ENCODE measurements at places on chromosomes 6 and 20.

DNA sequence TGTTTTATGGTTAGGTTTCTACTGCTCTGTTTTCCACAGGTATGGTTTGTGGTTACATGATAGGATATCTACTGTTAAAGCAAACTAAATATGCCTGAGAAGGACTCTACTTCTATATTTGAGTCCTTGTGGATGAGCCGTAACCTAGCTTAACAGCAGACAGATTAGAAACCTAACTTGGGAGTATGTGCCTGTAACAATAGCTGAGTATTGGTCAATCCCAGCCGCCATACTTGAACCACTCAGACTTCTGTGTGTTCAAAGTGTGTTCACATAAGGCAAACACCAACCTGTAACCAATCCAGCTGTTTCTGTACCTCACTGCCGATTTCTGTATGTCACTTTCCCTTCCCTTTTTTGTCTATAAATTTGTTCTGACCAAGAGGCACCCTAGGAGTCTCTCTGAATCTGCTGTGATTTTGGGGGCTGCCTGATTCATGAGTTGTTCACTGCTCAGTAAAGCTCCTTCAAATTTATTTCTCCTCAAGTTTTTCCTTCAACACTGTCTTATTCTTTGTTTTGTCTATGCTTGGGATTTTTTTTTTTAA, 37.1 kb downstream of the PHF3 start:
- DNase-seq = no peak

DNA sequence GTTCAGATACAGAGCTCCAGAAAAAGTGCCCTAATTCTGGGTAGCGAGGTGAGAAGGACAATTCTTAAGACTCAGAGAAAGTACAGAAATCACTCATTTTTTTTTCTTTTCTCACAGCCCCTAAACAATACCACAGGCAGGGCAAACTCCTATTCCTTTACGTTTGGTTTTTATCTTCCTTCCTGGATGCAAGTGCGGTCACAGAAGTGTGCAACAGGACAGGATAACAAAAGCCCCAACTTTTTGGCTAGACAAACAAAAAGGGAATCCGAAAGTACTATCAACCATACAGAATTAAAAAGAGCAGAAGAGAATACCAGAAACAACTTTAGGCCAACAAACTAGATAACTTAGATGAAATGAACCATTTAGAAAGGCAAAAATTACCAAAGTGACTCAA, 18.4 kb upstream of the BEND6 start:
- DNase-seq = no peak

DNA sequence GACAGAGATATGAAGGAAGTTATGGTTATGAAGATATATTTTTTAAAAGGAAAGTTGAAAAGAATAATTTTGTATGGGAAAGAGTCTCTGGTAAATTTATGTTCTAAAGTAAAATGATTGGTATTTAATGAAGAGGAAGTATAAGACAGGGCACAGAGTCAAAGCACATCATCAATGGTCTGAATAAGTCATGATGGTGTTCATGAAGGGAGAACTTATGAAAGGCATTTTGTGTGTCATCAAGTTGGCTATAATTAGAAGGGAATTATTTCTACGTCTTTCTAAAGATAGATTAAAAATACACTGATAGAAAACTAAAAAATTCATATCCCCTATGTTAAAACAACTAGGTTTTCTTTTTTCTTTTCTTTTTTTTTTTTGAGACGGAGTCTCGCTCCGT, 21.4 kb upstream of the SNAI1 start:
- DNase-seq = no peak

- no peak for DNase-seq
Measured at GRCh38 chr6:157546321-157546720, 165.3 kb downstream of the ZDHHC14 start.

- no peak for DNase-seq
Measured at GRCh38 chr6:14912226-14912625, 333.6 kb upstream of the JARID2 start.

All from CD4-positive, alpha-beta T cell treated with Interleukin-15 for 4 hours (primary cell).